ENCODE measurements at places on chromosomes 4 and X.

DNA sequence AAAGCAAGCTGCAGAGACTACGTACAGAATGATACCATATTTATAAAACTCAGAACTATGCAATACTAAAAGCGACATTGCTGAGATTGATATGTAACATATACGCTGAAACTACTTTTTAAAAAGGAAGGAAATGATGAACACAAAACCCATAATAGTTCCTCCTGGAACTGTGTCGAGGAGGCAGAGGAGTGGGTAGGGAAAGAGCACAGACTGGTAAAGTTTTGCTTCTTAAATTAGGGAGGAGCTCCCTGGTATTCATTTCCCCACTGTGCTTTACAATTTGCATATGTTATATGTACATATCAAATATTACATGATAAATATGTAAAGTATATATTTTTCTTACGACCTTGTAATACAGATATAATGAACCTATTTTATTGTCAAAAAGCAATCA is 13.9 kb downstream of the UFSP2 start:
- no peak for DNase-seq

- no peak for DNase-seq
Measured at GRCh38 chrX:134797390-134797700, 139.1 kb upstream of the PLAC1 start.

DNA sequence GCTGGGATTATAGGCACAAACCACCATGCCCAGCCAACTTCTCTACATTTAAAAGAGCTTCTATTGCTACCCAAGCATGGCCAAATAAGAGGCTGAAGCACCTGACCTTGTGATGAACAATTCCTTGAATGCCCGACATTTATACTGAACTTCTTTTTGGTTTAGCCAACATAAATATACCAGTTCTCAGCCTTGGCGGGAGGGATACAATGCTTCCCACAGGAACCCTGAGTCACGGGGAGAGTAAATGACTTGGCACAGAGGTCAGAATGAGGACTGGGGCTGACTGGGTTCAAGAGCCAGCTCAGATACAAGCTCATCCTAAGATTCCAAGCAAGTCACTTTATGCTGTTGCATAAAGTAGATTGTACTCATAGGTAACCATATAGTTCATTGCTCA is 6.1 kb downstream of the HOPX start:
- DNase-seq = no peak

DNA sequence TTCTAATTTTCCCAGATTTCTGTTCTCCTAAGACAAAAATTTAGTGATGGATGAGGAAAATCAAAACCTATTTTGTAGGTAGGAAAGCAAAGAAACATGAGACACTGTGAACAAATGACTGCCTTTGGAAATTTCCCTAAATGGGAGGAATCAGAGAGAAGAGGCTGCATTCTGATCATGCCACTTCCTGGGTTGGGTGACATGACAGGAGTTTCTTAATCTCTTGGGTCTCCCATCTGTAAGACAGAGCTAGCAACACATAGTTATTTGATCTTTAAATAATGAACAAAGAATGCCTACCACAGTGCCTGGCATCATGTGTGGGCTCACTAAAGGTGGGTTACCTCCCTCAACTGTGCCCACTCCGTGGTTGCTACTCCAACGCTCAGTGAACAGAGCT is 57.1 kb downstream of the CCDC149 start:
- no peak for DNase-seq

- no peak for DNase-seq
Measured at GRCh38 chrX:30863974-30864373, 25.1 kb downstream of the TAB3 start.

- DNase-seq = no peak
Measured at GRCh38 chrX:31508338-31508737, 436.5 kb upstream of the FTHL17 start.

GRCh38 chr4:75800972-75801371 is 76.6 kb downstream of the USO1 start:
- no peak for DNase-seq

DNA sequence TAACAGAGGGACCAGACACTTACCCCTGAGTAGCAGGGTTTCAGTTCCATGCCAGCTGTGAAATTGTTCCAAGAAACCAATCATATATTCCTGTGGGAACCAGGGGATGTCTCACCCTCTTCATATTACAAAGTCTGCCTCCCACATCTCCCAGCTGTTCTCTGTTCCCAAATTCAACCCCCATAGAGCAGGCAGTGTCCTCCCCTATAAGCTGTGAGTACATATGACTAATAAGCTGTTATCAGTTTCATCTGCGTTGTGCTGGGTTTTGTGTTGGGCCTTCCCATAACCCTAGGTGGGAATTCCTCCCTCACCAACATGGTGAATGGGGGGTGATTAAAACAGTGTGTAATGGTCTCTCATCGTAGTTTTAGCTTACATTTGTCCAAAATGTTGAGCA is 41.0 kb downstream of the CEP44 start:
- DNase-seq = no peak

GRCh38 chrX:94288972-94289371 is 615.0 kb downstream of the FAM133A start:
- DNase-seq = no peak

GRCh38 chrX:86039625-86040568 is 7.5 kb downstream of the CHM start:
- DNase-seq = no peak

GRCh38 chrX:55056820-55057674 is 17.8 kb upstream of the PAGE2B start:
- DNase-seq = peak; percentile 60

DNA sequence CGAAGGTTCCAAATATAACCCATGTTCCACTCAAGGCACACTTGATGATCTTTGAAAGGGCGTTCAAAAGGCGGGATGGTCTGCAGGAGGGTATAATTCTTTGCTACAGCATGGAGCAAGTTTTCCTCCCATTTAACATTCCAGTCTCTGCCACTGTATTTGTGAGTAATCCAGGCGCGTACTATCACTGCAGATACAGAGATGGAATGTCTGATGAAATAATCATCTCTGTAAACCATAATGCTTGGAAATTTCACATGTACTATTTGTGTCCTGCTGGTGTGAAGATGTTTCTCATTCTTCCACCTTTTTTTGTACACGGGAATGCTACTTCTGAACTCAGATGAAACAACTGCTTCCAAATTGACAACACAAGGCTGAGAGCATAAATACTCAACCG is 15.5 kb downstream of the SEL1L3 start:
- no peak for DNase-seq

DNA sequence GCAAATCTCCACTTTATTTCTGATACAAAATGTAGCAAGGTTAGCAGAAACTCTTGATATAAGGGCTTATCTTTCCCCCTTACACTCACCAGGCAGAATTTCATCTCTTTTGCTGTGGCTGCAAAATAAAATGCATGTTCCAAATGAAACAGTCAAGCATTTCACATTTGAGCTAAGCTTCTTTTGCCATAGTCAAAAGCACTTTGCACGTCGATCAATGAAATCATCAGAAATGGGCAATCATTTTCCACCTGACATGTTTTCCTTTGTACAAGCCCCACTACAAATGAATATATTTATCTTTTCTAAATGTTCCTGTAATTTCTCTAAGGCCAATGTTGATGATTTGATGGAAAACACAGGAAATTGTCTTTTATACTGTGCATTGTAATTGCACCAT is 178.4 kb downstream of the ANKRD50 start:
- no peak for DNase-seq

DNA sequence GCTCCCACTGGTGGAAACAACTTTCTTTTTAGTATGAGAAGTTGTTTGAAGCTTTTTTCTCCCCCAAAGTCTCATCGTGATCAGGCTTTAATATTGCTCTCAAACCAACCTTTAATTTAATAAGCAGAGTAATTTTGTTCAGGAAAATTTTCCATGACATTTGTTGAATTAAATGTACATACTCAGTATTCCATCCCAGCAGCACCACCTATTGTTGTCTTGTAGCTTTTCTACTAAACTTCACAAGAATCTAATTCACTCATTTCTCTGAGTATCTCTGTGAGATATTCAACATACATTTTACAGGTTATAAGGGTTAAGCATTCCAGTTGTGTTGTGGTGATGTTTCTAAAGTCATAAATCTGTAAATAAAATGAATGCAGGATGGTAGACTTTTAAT is 218.3 kb upstream of the HAND2 start:
- DNase-seq = no peak

DNA sequence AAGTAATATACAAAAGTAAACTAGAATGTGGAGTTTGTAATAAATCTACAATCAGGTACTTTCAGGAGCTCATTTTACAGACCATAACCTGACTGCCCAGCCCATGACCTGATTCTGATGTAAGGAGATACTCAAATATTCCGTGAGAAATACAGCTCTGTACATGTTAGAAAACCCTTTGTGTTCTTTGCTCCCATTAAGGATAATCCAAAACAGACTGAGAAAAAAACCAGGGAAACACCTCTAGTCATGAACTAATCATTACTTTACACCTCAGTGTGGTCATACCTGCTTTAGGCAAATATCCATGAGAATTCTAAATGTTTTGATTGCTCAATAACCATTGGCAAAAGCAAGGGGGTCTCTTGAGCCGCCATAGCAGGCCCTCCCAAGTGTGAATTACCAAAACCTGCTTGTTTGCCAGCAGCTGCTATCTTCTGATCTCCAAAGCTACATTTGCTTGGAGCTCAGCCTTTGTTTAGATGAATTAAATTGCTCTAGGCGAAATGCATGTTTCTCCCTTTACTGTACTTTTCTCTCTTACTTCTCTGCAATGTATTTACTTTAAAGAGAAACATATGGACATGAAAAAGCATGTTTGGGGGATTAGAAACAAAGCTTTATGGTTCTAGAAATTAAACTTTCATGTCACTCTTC is 79.1 kb downstream of the ANKRD50 start:
- no peak for DNase-seq

DNA sequence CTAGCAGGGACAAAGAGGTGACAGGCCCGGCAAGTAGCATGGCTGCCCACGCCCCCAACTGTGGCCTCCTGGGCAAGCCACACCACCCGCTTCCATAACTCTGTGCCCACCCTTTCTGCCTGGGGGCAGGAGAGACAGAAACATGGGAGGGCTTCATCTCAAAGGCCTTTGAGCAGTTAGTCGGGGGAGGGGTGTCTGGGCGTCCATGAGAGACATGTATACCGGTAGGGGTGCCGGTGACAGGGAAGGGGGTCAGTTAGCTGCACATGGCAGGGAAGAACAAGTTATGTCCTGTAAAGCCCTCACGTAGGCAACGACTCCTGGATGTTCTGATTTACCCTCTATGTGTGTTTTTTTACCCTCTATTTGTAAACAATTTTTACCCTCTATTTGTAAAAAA is 9.3 kb downstream of the PDZD4 start:
- DNase-seq = no peak

- peak; percentile 37 for DNase-seq
Measured at GRCh38 chrX:75038925-75039324, 113.7 kb upstream of the NEXMIF start.

DNA sequence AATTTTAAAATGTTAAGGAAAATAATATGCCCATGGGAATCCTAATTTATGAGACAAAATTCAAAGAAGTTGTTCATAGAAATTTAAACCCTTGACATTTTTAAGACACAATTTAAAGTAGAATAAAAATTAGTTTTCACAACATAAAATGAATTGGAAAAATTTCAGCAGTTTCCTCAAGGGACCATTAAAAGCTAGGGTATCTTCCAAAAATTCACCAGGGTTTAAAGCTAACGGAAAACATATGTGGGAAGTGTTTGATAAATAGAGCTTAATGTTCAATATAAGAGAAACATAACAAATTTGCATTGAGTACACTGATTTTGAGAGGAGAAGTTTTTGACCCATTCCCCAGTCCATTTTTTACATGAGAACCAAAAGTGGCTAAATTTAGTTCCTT is 228.9 kb upstream of the TTC29 start:
- no peak for DNase-seq

- no peak for DNase-seq
Measured at GRCh38 chrX:27626066-27626465, 35.9 kb downstream of the DCAF8L2 start.

GRCh38 chr4:47287735-47288134 is 175.8 kb downstream of the COMMD8 start:
- no peak for DNase-seq

GRCh38 chrX:31132821-31133241 is 61.0 kb upstream of the FTHL17 start:
- no peak for DNase-seq

- DNase-seq = no peak
Measured at GRCh38 chrX:48761674-48762471, at the start of gene GLOD5. GLOD5 (plus strand) TSS chrX:48761747; CDS start chrX:48761791, 44 bp downstream.

GRCh38 chrX:54721424-54721823 is 76.6 kb downstream of the ITIH6 start:
- no peak for DNase-seq

DNA sequence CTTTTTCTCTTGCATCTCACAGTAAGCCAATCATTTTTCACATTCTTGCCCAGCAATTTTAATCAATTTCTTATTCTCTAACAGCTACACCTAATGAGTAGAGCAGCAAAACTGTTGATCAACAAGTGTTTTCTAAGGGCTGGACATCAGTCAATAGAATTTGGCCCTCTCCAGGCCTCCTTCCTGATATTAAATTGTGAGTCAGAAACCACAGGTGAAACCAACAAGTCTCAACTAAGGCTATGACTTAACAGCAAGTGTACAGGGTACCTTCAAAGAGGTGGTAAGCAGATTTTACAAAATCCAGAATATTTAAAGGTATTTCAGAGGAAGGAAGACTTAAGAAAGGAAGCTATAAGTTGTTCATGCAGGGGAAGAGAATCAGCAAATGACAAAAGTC is 156.5 kb upstream of the ARHGAP24 start:
- DNase-seq = no peak

GRCh38 chrX:145923376-145923775 is 105.7 kb downstream of the SLITRK2 start:
- DNase-seq = no peak

GRCh38 chr4:83204731-83205130 is 79.9 kb downstream of the COQ2 start:
- DNase-seq = no peak

GRCh38 chrX:43450355-43450754 is 205.7 kb upstream of the MAOA start:
- no peak for DNase-seq

GRCh38 chr4:153706519-153706918 is 22.4 kb downstream of the TLR2 start:
- DNase-seq = no peak

- no peak for DNase-seq
Measured at GRCh38 chrX:9326369-9326768, 138.5 kb upstream of the TBL1X start.
